Diencephalon (tissue), 1 donor: ENCODE measurements at places on chromosomes 4 and X. TPM values are rescaled to one million over a fixed set of nuclear protein-coding genes. Genes with fewer than 3 reads are reported as not detected.

Gene SULT1B1
- 0.69 TPM for total RNA-seq

Gene PLAC1
- not detected for total RNA-seq

Gene SOD3
- 1.4 TPM for total RNA-seq

Gene SLAIN2
- 176 TPM for total RNA-seq

Gene DAPP1
- 1.6 TPM for total RNA-seq

Gene ERAS
- 0.92 TPM for total RNA-seq

Gene PRRG3
- 10.4 TPM for total RNA-seq

Gene GPR78
- 0.23 TPM for total RNA-seq

Gene ART3
- 5.1 TPM for total RNA-seq

Gene GSPT2
- total RNA-seq = 27.9 TPM
